ENCODE measurements at places on chromosomes 1 and 21. TPM values are rescaled to one million over a fixed set of nuclear protein-coding genes. Genes with fewer than 3 reads are reported as not detected.
A peak's percentile ranks its signal among the peaks of the same experiment; 100 is the strongest.

GRCh38 chr1:223223091-223223995 is 80.3 kb upstream of the TLR5 start:
- H3K4me3 ChIP-seq = no peak overlapping the region
- H3K27me3 ChIP-seq = no peaks in the 10 kb centered on the region
- no peaks in the 10 kb centered on the region for H3K36me3 ChIP-seq
- H3K27ac ChIP-seq = no peak overlapping the region
- DNase-seq = no peak

GRCh38 chr1:60419023-60419422 is 345.5 kb upstream of the C1orf87 start:
- no peak overlapping the region for H3K4me3 ChIP-seq
- H3K4me1 ChIP-seq = no peaks in the 10 kb centered on the region
- H3K36me3 ChIP-seq = no peaks in the 10 kb centered on the region

DNA sequence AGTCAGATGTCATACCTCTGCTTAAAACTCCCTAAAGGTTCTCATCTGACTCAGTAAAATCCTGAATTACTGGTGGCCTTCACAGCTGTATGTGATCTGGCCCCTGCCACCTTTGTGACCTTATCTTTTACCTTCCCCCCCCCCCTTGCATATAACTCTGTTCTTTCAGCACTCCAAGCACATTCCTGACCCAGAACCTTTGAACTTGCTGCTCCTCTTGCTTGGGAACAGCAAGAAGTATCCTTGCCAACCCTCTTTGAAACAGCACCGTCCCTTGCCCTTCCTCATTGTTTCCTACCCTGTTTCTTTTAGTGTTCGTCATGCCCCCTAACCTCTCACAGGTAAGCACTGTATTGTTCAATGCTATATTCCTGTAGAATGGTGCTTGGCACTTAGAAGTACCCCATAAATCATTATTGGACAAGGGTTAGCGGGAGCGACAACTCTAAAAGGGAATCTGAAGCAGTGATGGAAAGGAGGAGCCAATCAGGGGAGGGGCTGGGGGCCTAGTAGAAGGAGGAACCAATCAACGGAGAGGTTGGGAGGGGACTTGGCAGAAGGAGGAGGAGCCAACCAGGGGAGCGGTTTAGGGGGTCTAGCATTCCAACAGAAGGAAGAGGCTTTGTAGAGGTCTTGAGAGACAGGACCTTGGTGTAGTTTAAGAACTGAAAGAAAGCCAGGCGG is 13.9 kb downstream of the CACHD1 start:
- peaks cover 28% of the 10 kb centered on the region for H3K4me1 ChIP-seq
- no peaks in the 10 kb centered on the region for H3K27me3 ChIP-seq
- no peak for DNase-seq
- no peak overlapping the region for H3K4me3 ChIP-seq
- peak overlapping the region; percentile 12 for H3K27ac ChIP-seq

- H3K27me3 ChIP-seq = no peaks in the 10 kb centered on the region
- no peaks in the 10 kb centered on the region for H3K4me1 ChIP-seq
- DNase-seq = no peak
Observed at GRCh38 chr1:77057994-77058585, 161.1 kb downstream of the PIGK start.

DNA sequence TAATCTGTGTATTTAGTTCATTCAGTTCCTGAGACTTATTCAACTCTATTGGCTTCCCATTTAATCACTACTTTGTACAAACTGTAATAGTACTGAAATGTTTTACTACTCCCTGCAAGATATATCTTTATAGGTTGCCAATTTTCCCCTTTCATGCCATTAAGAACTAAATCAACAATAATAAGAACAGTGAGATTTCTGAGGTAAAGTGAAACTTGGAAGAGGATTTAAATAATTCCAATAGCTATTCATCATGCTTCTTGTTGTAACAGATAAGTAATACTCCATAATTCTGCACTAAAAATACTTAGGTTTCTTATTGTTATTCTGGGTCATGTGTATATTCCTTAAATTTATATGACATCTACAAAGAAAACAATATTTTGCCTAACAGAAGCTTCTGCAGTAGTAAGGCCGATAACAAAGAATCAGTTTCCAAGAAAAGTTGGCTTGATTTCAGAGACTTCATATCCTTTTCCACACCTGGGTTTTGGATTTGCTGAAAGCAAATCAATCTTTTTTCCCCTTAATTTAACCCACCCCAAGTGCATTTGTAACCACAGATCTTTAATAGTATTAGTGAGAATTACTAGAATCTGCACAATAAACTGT is 258.3 kb downstream of the FAF1 start:
- no peaks in the 10 kb centered on the region for H3K4me1 ChIP-seq
- no peak overlapping the region for H3K4me3 ChIP-seq
- DNase-seq = no peak
- H3K27ac ChIP-seq = no peak overlapping the region
- no peaks in the 10 kb centered on the region for H3K36me3 ChIP-seq
- H3K27me3 ChIP-seq = no peaks in the 10 kb centered on the region

DNA sequence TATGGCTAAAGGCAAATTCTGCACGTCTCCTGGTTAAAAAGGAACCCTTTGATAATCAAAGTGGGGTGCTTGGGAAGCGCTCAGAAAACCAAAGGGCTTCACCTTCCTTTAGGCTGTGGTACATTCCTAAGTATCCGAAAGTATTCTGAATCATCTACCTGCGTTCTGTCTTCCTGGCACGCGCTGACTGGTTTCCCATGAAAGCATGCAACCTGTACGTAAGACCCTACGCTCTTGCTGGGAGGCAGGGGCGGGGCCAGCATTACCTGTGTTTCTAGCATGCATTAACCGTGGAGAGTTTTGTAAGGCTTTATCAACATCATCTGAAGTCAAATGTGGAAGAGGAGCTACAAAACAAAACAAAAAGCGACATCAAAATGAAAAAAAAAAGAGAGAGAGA is 96.0 kb downstream of the ERG start:
- no peak for DNase-seq
- no peak overlapping the region for H3K27ac ChIP-seq

GRCh38 chr1:31390071-31390470 is 17.2 kb upstream of the FABP3 start:
- no peaks in the 10 kb centered on the region for H3K4me1 ChIP-seq
- H3K4me3 ChIP-seq = no peak overlapping the region
- DNase-seq = peak; percentile 48
- no peaks in the 10 kb centered on the region for H3K27me3 ChIP-seq

DNA sequence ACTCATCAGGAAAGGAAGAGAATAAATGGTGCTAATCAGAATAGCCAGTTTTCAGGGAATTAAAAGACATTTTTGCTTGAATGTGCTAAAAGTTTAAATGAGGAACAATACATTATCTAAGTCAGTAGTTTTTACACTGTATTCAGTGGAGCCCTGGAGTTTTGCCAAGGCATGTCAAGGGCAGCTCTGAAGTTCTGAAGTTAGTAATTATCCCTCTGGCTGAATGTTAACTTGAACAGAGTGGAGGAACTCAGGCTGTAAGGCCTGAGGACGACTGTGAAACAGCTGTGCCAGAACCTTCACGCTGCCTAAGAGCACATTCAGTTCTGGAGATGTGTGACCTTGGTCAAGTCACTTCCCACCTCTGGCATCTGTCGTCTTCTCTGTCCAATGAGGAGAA is 68.1 kb downstream of the EDEM3 start:
- H3K4me3 ChIP-seq = no peak overlapping the region
- H3K4me1 ChIP-seq = no peaks in the 10 kb centered on the region
- DNase-seq = peak; percentile 58

DNA sequence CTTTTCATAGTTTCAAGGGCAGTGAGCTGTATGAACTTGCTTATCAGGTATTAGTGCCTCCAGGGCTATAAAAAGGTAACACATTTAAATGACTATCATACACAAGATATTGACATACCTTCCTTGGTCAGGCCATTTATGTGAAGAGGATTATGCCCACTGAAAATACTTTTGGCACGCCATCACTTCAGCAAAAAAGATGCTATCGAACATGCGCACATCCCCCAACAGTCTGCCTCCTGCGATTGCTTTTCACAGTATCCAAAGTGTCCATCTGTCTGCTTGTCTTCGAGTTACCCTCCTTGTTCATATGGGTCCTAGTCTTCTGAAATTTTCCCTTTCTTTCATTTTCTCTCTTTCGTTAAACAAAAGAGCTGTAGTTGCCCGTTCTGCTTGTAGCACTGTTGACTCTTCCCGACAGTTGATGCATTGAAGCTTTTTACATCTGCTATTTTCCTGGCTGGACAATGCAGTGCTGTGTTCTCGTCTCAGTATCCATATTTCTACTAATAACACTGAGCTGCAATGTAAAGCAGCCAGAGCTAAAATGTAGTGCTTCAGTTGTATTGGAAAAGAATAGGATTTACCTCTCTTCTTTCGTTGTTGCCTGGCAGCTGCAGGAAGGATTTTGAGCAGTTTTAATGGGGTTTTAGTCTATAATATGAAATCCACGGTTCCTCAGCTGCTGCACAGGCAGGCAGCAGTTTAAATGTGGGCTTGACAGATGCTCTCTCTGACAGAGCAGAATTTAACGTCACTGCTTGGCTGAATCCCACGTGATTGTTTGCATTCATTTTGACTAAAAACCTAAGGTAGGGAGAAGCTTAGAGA is at the start of gene B3GALT2:
Gene B3GALT2, minus strand, starts transcription at position 713 of the 831 bp plus-strand sequence. CDS start 5,051 bp downstream, outside the sequence.
- peak within 1 kb of the TSS; percentile 10 for H3K4me3 ChIP-seq
- H3K27me3 ChIP-seq = no peaks in the 10 kb centered on the region
- peak; percentile 44 for DNase-seq
- no peaks in the 10 kb centered on the region for H3K36me3 ChIP-seq

GRCh38 chr21:37060296-37060695 is 12.6 kb downstream of the PIGP start:
- no peaks in the 10 kb centered on the region for H3K4me1 ChIP-seq
- H3K27ac ChIP-seq = no peak overlapping the region
- H3K36me3 ChIP-seq = no peaks in the 10 kb centered on the region
- no peak overlapping the region for H3K4me3 ChIP-seq

DNA sequence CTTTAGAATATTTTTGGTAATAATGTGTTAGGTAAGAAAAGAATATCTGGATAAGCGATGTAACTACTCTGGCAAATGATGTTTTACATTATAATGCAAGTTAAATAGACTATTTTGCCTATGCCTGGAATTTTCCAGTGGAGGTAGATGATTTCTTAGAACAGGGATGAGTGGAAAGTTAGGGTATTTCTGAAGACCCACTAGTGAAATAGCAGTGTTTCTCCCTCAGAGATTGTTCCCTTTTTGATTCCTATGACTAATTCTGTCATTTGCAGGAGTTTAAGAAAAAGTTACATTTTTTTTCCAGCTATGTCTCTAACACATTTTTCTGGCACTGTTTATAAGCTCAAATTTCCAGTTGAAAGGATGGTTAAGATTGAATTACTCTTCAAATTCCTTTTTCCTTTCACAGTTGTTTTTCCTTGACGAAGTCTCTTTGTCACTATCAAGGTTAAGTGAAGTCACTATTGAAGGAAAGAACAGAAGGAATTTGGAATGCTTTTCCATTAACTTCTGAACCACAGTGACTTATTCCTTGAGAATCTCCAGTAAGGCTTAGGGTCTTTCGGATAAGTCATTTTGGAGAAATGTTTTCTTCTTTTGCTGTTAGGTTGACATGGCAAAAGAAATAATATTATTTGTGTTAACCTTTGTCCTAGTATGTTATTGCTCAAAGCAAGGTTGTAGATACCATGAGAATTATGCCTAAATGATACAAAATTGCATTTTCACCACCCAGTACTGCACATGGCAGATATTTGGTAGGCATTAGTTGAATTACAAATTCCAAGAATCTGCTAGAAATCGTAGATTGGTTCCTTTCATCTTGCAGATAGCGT is 42.9 kb upstream of the ZNF326 start:
- H3K4me3 ChIP-seq = no peak overlapping the region
- H3K36me3 ChIP-seq = no peaks in the 10 kb centered on the region
- H3K27me3 ChIP-seq = no peaks in the 10 kb centered on the region
- H3K4me1 ChIP-seq = peaks cover 6% of the 10 kb centered on the region
- DNase-seq = no peak
- H3K27ac ChIP-seq = no peak overlapping the region

DNA sequence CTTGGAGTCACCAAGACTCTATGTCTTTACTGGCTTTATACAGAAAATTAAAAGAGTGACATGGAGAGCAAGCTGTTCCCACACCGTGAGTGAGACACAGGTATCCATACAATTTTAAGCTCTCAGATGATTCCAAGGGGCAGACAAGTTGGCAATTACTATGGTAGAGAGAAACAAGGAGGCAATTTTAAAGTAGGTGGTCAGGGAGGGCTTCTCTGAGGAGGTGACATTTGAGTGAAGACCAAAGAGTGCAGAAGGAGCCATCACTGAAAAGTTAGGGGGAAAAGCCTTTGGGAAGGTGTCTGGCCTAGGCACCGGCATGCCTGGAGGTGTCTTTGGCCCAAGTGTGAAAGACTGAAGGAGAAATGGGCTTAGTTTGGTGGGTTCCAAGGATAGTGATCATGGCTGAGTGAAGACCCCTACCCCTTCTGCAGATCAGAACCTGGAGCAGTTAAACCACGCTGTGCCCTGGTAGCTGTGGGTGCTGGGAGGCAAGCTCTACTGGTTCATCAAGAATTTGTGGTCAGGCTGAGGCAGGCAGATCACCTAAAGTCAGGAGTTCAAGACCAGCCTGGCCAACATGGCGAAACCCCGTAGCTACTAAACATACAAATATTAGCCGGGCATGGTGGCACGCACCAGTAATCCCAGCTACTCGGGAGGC is 10.4 kb downstream of the IFI6 start:
- DNase-seq = no peak
- H3K36me3 ChIP-seq = no peaks in the 10 kb centered on the region
- no peak overlapping the region for H3K4me3 ChIP-seq

- H3K27ac ChIP-seq = no peak overlapping the region
- no peak for DNase-seq
- H3K4me3 ChIP-seq = no peak overlapping the region
- H3K4me1 ChIP-seq = no peaks in the 10 kb centered on the region
Observed at GRCh38 chr1:66393586-66394287, 140.2 kb upstream of the SGIP1 start.

DNA sequence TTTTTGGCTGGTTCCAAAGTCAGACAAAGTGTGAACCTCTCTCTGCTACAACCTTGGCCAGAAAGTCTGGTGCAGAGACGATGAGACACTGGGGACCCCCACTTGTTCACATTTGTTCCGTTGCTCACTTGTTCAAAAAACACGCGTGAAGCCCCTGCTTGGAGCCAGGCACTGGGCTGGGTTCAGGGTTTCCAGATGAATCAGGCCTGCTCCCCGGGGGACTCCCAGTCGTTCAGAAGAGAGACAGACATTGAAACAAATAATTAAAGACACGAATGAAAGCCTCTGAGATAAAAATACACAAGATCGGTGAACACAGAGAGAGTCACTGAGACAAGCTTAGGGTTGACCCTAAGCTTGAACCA is 101.5 kb upstream of the RUNX3 start:
- no peak overlapping the region for H3K4me3 ChIP-seq
- H3K27ac ChIP-seq = no peak overlapping the region
- no peaks in the 10 kb centered on the region for H3K27me3 ChIP-seq
- no peaks in the 10 kb centered on the region for H3K36me3 ChIP-seq
- DNase-seq = no peak

- peaks cover 9% of the 10 kb centered on the region for H3K4me1 ChIP-seq
- H3K27me3 ChIP-seq = no peaks in the 10 kb centered on the region
- no peaks in the 10 kb centered on the region for H3K36me3 ChIP-seq
- no peak overlapping the region for H3K27ac ChIP-seq
- no peak for DNase-seq
Observed at GRCh38 chr1:116308276-116308675, 64.8 kb upstream of the ATP1A1 start.

Gene HMGCL
- total RNA-seq = 51.5 TPM

Gene LCA5L
- 4.3 TPM for total RNA-seq

Gene SPRTN
- 8.9 TPM for total RNA-seq

Gene ARTN
- 1.9 TPM for total RNA-seq

Gene S100A8
- total RNA-seq = 60.9 TPM

Gene HSPB7
- total RNA-seq = 29.1 TPM

Gene AGBL4
- 2.7 TPM for total RNA-seq

Gene EPHA2
- 34.2 TPM for total RNA-seq

Gene CDK11A
- 37.3 TPM for total RNA-seq

Gene CASQ2
- total RNA-seq = 2.3 TPM

Gene ASH1L
- total RNA-seq = 68.5 TPM

Gene SPATA21
- total RNA-seq = not detected

Gene SH2D1B
- 0.76 TPM for total RNA-seq
